ENCODE measurements at places on chromosomes 2 and 18.

DNA sequence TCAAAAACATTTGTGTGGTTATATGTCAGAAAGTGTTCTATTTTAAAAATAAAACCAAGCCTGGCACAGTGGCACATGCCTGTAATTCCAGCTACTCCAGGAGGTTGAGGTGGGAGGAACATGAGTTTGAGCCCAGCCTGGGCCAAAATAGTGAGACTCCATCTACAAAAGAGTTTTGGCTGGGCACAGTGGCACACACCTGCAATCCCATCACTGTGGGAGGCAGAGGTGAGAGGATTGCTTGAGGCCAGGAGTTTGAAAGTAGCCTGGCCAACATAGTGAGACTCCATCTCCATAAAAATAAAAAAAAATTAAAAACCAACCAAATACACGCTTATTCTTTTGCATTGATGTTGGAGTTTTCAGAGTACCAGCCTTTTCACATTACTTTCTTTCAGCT lies 9.6 kb downstream of the ANKRD12 start:
- no peak for DNase-seq

- peak; percentile 22 for DNase-seq
Measured at GRCh38 chr2:84417453-84418145, 41.5 kb downstream of the SUCLG1 start.

- DNase-seq: no peak
Measured at GRCh38 chr2:46555011-46555410, 75.6 kb downstream of the TMEM247 start.

GRCh38 chr2:38390947-38391346 lies 13.9 kb upstream of the ATL2 start:
- DNase-seq: no peak

DNA sequence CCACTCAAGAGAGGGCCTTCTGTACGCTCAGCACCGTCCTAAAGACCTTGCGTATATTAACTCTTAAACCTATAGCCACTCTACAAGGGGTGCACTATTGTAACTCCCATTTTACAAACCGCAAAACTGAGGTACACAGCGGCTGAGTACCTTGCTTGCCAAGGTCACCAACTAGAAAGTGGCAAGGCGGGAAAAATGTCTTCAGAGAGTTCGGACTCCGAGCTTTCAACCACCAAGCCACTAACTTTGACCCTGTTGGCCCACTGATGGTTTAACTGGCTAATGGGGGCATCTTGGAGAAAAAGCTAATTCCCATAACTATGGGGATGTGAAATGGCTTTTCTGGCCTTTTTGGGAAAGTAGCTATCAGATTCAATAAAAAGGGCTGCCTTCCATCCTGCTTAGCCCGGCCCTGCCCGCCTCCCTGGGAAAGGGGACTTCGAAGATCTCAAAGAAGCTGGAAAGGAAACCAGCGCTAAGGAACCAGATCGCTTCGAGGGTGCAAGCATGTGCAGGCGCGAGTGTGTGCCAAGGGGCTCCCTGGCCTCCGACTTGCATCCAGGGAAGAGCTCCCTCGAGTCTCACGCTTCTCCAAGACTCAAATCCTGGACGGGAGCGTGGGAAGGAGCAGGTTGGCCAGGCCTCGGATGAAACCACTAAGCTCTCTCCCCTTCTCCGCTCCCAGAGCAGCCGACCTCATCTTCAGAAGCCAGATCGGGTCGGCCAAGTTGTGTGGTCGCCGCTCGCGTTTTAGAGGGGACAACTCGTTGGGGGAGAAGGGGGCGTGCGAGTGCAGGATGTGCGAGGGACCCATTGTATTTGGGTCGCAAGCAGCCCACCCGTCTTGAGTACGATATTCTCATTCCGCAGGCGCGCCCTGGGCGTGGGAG lies 2.2 kb upstream of the SP5 start:
- no peak for DNase-seq

GRCh38 chr2:158239271-158239670 lies 137.6 kb downstream of the UPP2 start:
- no peak for DNase-seq

GRCh38 chr2:117613101-117613500 lies 201.4 kb upstream of the DDX18 start:
- no peak for DNase-seq

- no peak for DNase-seq
Measured at GRCh38 chr2:12163866-12164265, 417.4 kb downstream of the LPIN1 start.

DNA sequence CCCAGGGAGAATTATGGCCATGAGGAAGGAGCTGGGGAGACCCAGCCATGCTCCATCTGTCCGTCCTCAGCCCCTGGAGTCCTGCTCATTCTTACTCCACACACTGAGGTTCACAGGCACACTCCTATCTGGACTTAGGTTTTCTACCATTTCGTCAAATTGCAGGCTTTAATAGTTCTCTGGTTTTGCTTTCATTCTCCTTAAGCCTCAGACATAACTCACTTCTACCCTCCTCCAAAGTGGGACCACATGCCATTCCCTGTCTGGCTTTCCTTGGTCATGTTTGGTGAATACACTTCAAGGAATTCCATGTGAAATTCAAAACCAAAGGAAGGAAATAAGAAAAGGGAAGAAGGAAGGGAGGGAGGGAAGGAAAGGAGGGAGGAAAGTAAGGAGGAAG lies 115.7 kb downstream of the CMPK2 start:
- peak; percentile 60 for DNase-seq

DNA sequence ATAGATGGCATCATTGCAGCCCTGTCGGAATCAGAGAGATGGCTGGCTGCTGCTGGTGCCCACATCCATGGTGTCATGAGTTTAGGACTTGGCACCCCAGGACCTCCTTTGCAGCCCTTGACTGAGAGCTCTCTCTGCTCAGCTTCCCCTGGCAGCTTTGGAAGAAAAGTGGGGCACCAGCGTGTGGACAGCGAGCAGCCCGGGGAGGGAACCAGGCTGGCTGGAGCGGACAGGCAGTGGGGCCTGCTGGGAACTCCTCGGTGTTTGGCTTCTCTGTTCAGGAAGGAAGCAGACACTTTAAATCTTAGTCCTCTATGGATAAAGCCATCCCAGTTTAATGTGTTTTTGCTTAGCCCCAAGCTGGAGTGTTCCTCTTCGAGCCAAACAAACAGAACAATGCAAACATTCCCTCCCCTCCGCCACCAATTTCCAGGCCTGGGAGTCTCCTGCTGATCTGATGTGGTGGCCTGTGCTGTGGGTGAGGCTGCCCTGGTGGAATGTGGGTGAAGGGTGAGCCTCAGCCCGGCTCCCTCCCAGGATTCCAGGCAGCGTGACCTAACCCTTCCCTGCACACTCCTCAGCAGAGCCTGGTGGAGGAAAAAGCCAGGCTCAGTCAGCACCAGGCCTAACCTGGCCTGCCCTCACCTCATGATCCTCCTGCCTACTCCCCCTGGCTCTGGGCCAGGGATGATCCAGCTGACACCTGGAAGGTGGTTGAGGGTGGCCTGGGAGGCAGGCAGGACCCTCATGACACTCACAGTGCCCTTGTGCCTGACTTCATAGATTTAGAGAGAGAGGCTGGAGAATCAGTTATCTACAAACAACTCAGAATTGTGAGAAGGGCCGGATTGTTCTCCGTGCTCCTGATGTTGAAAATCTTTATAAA lies 21.6 kb upstream of the ITGB6 start:
- DNase-seq: peak; percentile 69

DNA sequence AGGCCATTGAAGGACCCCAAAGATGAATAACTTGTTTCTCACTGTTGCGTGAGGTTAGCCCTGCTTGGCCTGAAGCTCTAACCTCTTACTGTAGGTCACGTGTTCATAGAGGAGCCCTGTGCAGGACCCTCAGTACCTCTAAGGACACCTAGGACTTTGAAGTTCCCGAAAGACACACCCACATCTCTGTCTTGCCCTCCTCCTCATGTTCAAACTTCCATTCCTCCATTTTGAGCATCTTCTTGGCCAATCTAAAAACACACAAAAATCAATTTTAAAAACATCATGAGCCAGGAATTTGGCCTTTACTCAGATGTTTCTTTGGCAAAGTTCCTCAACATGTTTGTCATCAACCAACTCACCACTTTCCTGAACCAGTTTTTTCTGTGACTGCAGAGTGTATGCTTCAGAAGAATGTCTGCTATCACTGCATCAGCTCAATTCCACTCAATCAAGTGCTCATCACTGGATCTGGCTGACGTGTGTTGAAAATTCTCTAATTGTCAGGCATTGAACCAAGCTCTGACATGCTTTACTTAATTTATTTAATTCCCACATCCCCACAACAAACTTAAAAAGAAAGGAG lies 101.6 kb downstream of the AP1S3 start:
- DNase-seq: peak; percentile 97

- no peak for DNase-seq
Measured at GRCh38 chr2:143125717-143126116, 3.5 kb upstream of the ARHGAP15 start.

GRCh38 chr2:207528980-207529329 lies 807 bp upstream of the CREB1 start:
- peak; percentile 51 for DNase-seq

DNA sequence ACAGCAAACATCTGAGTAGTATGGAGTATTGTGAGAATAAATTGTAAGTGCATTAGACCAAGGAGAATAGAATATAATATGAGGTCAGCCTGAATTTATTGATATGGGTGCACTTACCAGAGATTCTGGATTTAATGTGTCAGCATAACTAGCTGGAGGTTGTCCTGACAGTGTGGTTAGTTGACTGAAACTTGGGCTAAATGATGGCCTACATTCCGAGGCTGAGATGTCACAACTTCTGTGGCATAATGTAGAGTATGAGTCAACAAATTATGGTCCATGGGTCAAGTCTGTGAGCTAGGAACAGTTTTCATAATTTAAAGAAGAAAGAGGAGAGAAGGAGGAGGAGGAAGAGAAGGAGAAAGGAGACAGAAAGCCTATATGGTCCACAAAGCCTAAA lies 127.6 kb downstream of the QPCT start:
- peak; percentile 86 for DNase-seq

GRCh38 chr2:40690525-40690924 lies 238.6 kb upstream of the SLC8A1 start:
- no peak for DNase-seq

DNA sequence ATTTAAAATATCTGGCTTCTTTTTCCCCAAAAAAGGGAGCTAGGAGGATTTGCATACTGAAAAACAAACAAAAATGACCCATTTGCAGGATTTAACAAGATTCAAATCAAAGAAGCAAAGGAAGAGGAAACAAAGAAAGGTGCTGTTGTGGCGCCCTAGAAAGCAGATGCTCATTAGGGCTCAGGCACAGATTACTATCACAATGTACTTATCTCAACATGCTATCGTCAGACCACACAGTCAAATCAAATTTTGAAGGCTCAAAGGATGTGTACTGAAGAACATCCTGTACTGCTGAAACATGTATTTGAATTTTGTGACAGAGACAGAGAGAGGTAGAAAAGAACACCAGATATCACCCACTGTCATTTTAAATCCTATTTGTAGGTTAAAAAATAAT lies 10.9 kb downstream of the RBMS1 start:
- DNase-seq: no peak

DNA sequence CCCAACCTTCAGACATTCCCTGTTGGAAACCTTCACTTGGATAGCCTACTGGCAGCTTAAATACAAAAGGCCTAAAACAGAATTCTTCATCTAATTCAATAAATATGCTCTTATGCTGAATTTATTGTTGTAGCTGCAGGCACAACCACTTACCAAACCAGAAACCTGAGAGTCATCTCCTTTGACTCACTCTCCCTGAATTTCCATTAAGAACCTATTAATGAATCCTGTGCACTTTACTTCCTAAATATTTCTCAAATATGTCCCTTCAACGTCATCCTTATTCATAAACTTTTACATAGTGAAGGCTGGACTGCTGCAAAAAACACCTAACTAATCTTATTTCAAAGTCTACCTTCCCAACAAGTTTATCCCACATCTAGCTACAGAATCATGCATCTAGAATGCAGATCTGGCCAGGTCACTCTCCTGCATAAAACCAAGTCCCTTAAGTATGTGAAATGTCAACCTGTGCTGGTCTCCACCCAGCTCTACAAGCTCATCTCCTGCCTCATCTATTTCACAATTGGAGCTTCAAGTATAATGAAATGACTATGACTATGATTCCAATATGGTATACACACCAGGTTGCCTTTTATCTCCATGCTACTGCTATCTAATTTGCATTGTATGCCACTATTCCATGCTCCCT lies 354.2 kb downstream of the ZEB2 start:
- no peak for DNase-seq

GRCh38 chr2:64943387-64944150 lies 45.6 kb upstream of the SLC1A4 start:
- peak; percentile 11 for DNase-seq

GRCh38 chr2:10814571-10815331 lies 2.2 kb upstream of the PDIA6 start:
- peak; percentile 18 for DNase-seq

- no peak for DNase-seq
Measured at GRCh38 chr2:71064754-71065621, 3.5 kb upstream of the NAGK start.

GRCh38 chr18:11955239-11956029 lies 25.9 kb upstream of the IMPA2 start:
- peak; percentile 93 for DNase-seq

- no peak for DNase-seq
Measured at GRCh38 chr2:137566387-137566786, 397.9 kb upstream of the HNMT start.

DNA sequence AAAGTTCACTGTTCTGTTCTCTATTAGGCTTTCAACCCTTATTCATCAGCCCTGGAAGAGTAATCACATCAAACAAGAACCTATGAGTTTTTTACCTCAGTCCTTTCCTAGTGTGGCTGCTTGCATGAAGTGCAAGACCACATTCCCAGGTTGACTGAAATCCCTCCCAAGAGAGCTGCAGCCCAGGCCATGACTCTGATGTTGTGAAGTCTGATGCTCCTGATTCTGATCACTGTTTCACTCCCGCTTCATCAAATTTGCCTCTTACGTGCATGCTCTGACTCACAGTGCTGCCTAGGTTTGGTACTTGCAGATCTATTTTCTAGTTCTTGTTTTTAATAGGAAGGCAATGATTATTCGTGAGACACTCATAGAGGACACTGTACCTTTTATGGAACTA lies 58.2 kb upstream of the DSEL start:
- no peak for DNase-seq

DNA sequence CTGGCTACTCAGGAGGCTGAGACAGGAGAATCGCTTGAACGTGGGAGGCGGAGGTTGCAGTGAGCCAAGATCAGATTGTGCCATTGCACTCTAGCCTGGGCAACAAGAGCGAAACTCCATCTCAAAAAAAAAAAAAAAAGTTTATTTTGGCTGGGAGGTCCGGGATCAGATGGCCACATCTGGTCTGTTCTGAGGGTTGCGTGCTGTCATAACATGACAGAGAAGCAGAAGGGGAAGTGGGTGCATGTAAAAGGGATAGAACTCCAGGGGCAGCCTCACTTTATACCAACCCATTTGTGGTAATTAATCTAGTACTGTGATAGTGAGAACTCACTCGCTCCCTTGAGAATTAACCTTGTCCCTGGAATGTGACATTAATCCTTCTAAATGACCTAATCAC lies 101.2 kb downstream of the PTPN4 start:
- DNase-seq: no peak

DNA sequence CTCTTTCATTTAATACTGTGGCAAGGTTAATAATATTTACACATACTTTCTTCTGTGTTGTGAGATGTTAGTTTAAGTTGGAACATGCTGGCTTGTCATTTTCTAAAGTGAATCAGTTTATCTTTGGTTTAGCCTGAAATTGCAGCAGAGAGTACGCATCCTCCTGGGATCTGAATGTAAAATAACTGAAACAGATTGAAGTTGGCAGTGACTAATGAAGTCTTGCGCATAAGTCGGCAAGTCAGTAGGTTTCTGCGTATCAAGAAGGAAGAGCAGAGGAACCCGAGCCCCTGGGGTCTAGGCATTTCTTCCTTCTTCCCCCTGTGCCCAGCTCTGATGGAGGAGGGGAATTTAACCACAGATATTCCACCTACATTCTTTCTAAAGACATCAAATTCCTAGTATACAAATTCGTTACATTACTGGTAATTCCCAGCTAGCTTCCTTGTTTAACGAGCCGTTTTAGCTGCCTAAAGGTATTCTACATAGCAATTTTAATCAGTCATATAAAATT lies 392.1 kb upstream of the RAB12 start:
- DNase-seq: no peak
